ENCODE measurements at places on chromosomes 5 and 9.

- DNase-seq, result no peak
Observed at GRCh38 chr9:108272349-108272899, 583.4 kb downstream of the ACTL7B start.

DNA sequence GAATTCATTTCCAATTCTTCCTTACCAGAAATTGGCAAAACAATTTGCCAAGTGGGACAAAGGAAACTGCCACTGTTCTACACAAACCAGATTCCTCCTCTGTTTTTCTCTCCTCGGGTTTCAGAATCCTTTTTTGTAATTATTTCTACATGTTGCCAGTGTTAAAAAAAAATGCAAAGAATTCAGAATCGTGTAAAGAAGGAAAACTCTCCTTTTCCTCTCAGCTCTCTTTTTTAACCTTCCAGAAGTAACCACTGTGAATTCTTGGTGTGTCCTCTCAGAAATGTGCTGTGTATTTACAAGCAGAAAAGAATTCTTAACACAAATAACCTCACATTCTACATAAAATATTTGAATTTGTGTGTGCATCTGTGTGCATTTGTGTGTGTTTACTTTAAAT lies 224.6 kb downstream of the DRD1 start:
- no peak for DNase-seq

DNA sequence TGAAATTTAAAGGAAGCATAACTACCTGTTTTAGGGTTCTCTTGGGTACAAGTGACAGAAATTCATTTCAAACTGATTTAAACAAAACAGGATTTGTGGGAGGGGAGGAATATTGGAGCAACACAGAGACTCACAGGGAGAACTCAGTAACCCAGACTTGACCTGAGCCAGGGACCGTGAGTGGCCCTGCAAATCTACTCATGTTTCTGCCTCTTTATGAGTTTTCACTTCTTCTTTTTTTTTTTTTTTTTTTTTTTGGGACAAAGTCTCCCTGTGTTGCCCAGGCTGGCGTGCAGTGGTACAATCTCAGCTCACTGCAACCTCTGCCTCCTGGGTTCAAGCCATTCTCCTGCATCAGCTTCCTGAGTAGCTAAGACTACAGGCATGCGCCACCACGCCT lies 405.6 kb upstream of the ZNF608 start:
- no peak for DNase-seq

GRCh38 chr5:170152767-170153166 lies 47.1 kb downstream of the FOXI1 start:
- DNase-seq, result no peak

DNA sequence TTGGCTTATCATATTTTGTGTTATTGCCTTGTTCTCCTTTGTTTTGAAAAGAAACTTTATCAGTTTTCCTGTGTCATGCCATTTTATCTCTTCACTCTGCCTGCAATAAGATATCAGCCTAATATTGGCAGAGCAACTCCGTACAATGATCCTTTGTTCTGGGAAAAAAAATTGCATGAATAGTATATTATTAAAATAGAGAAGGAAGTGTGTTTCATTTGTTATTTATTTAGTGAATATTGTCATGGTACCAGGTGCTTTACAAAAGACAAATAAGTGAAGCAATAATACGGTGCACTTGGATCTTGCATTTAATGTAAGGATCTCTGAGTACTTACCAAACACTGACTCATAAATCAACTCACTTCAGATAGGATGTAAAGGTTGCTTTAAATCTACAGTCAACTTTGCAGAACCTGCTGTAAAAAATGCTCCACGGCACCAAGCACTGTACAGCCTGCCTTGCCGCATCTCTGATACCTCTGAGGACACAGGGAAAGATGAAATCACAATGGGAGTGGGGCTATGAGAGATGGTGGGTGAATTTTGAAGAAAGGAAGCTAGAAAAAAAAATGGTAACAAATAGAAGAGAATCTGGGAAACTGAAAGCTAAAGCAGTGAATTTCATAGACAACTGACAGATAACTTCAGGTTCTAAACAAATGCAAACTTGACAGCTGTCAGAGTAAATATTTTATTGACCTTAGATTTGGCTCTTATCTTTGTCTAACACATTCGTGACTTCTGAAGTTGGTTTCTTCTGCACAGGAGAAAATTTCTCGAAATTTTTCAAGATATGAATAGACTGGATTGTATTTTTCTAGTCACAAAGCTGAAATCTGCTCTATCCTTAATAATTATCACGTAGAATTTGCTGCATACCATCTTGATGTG lies 232.1 kb downstream of the ENC1 start:
- DNase-seq, result no peak

- no peak for DNase-seq
Observed at GRCh38 chr9:33375238-33375840, 27.0 kb downstream of the AQP7 start.

DNA sequence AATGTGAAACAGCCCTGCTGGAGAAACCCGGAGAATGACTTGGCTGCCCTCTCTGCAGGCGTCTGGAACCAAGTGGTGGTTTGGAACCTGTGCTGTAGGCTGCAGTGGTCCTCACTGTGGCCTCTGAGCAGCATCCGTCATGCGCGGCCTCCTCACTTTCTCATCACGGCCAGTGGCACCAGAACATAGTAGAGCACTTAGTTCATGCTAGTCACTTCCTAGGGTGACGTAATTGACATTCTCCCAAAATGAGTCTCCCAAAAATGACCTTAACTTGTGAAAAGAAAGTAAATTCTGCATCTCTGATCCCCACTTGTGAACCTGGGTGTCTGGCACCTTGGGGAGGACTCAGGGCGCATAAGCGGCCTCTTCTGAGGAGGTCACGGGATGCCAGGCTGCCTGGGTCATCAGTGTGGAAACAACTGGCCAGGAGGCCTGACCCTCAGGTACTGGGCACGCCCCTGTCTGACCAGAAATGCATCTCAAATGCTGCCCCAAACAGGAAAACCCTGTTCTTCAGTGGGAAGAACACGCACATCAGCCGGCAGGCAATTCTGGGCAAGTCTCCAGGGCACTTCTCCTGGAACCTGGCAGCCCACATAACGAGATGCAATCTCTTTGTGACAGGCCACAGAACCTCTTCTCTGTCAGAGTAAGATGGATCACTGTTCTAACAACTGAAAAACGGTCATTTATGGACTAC lies 36.6 kb upstream of the SPTLC1 start:
- no peak for DNase-seq

GRCh38 chr9:38346811-38347210 lies 45.7 kb upstream of the ALDH1B1 start:
- no peak for DNase-seq

- no peak for DNase-seq
Observed at GRCh38 chr9:130445268-130445983, 665 bp downstream of the ASS1 start.

DNA sequence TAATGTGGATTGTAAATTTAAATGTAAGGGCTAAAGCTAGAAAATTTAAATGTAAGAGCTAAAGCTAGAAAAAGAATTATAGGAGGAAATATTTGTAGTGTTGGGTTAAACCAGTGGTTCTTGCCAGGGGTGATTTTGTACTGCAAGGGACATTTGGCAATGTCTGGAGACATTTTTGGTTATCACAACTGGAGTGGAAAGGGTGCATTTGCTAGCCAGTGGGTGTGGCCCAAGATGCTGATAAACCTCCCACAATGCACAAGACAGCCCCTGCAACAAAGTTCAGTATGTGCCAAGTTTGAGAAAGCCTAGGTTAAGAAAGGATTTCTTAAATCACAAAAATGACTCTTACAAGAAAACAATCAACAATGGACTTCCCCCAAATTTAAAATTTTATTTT lies 31.6 kb upstream of the ELL2 start:
- DNase-seq, result no peak
